ENCODE measurements at places on chromosomes 4 and X.

GRCh38 chr4:87910795-87911194 lies 64.7 kb upstream of the SPP1 start:
- no peak for DNase-seq

- DNase-seq = no peak
These were observed 60.3 kb upstream of the DDX3X start for GRCh38 chrX:41273638-41274037.

- no peak for DNase-seq
These were observed 172.7 kb upstream of the FRG1 start for GRCh38 chr4:189767941-189768340.

DNA sequence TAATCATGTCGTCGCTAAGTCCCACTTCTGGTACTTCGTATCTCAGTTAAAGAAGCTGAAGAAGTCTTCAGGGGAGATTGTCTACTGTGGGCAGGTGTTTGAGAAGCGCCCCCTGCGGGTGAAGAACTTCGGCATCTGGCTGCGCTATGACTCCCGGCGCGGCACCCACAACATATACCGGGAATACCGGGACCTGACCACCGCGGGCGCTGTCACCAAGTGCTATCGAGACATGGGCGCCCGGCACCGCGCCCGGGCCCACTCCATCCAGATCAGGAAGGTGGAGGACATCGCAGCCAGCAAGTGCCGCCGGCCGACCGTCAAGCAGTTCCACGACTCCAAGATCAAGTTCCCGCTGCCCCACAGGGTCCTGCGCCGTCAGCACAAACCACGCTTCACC lies 11.3 kb downstream of the PNCK start:
- peak; percentile 30 for DNase-seq

GRCh38 chr4:163121689-163122088 lies 45.0 kb downstream of the NAF1 start:
- DNase-seq = no peak

DNA sequence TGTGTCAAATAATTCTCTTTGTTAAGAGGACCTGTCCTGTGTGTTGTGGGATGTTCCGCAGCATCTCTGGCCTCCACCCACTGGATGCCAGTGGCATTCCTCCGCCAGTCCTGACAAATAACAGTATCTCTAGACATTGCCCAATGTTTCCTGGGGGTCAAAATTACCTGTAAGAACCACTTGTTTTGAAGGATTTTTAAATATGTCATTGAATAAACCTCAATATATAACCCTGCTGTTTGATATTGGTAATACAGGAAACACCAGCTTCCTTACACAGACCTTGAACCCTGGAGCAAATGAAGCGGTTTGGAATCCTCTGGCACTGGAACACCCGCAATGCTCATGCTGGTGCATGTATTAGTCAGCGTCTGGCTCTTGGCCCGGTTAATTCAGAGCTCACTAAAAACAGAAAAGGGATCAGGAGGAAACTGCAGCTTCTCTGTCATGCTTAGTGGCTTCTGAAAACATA lies 101.3 kb downstream of the TBL1X start:
- DNase-seq = peak; percentile 61

GRCh38 chrX:102985192-102985591 lies 48.1 kb downstream of the RAB40AL start:
- peak; percentile 92 for DNase-seq

GRCh38 chr4:163600727-163601126 lies 106.2 kb downstream of the TMA16 start:
- peak; percentile 19 for DNase-seq

- no peak for DNase-seq
These were observed 10.6 kb downstream of the ABCD1 start for GRCh38 chrX:153735274-153735673.

DNA sequence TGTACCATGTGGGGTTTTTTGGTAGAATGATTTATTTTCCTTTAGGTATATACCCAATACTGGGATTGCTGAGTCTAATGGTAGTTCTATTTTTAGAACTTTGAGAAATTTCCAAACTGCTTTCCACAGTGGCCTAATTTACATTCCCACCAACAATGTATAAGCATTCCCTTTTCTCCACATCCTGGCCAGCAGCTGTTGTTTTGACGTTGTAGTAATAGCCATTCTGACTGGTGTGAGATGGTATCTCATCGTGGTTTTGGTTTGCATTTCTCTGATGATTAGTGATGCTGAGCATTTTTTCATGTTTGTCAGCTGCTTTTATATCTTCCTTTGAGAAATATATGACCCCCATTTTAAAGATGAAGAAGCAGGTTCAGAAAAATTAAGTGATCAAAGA lies 153.7 kb downstream of the CBR4 start:
- no peak for DNase-seq

DNA sequence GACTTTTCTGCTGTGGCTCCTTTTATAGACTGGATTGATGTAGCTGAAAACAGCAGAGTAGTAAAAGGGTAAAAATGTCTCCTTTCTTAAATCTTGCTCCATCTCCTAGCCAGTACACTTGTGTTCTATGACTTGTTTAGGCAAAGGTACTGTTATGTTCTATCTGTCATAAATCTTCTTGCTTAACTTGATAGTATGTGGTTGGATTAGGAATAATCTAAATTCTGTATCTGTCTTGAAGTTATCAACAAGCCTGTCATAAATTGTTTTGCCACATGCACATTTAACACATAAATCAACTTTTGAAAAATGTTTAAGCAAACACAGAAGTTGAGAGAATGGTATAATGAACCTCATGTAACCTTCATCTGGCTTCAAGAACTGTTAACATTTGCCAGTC lies 157.0 kb downstream of the FRAS1 start:
- no peak for DNase-seq

- no peak for DNase-seq
These were observed 326.1 kb downstream of the IL15 start for GRCh38 chr4:141962486-141962885.

DNA sequence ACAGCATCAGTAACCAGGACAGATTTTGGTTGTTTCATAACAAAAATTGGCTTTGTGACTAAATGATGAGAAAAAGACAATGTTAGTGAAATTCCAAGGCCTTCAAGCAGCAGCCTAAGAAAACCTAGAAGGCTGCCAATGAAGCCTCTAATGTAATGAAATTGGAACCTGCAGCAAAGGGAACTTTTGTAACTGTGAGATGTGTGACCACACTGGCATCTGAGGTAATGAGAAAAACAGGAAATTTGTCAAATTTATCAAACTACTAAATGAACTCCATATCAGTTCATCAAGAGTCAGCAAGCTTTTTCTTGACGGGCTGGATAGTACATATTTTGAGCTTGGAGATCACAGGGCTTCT lies 30.4 kb upstream of the EMCN start:
- DNase-seq = peak; percentile 37

DNA sequence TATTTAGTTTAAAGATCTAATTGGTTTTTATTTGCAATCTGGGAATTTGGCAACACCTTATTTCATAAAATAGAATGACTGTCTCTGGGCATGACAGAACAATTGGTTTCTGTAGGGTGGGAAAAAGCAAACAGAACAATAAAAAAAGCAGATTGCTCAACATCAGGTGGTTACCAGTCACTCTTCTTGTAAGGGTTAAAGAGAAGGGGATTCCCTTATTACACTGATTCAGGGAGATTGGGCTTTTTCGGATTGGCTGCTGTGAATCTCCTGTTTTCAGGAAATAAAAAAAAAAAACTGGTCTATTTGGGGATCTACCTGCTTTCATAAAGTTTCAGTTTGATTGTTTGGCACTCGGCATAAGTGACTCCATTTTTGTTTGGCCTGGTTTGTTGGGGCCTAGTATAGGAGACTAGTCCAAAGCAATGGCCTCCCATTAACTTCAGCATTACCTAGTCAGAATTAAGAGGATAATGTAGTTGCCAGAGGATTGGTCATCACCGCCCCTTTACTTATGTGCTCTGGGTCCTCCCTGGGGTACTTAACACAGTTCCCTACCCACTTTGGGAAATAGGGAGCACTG lies 380.5 kb downstream of the IDS start:
- no peak for DNase-seq

GRCh38 chr4:11741190-11741652 lies 312.5 kb upstream of the HS3ST1 start:
- no peak for DNase-seq
